ENCODE measurements at places on chromosomes 16 and 17.

DNA sequence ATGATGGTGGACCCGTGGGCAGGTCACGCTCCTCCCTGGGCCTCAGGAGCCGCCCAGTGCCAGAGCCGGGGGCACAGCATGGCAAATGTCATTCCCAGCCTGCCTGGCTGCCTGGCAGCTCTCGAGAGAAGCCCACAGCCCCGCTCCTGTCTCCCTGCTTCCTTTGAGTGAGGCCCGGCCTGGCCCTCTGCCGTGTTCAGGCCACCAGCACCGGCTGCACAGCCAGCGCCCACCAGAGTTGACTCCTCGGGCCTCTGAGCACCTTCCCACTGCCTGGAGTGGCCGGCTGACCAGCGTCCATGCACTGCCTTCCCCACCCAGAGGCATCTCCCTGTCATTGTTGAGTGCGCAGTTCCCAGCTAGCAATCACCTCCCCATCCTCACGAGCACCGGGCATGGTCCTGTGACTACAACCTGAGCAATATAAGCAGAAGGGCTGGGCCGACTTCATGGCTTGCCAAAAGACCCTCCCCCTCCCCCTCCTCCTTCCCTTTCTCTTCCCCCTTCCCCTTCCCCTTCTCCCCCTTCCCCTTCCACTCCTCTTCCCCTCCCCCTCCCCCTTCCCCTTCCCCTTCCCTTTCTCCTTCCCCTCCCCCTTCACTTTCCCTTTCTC, 11.9 kb upstream of the SLC38A10 start:
- DNase-seq: no peak

DNA sequence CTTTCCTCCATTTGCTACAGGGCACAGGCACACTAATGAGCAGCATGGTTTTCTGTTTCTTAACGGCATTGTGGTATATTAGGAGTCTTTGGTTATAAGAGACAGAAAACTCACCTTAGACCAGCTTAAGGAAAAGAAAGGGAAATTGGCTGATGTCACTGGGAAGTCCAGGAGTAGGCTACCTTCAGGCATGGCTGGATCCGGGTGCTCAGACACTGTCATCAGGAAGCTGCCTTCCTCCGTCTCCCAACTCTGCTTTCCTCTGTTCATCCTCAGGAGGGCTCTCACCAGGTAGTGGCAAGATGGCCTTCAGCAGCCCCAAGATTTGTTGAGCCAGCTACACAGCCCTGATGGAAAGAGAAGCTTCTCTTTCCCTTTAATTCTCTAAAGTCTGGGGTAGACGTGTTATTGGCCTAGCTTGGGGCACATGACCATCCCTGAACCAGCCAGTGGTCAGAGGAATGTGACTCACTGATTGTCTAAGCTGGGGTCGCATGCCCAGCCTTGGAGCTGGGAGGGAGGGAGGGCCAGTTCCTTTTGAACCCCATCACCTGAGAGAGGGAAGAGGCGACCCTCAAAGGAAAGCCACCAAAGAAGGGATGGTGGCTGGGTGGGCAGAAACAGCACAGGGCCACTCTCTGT, 117.4 kb downstream of the CLEC16A start:
- DNase-seq: no peak

DNA sequence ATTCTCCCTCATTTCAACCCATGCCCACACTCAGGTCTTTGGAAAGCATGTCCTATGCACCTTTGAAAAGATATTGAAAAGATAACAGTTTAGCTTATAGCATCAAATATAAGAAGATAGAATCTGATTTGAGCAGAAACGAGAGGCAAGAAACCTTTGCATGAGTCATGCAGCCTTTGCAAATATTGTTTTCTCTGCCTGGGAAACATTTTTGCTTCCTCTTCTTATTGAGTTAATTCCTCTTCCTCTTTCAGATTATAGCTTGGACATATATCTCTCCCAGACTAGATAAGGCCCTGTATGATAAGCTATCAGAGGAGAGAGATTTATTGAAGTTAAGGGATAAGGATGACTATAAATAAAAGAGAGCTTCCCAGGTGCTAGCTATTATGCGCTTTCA, 46.1 kb upstream of the KCNJ2 start:
- DNase-seq: no peak

DNA sequence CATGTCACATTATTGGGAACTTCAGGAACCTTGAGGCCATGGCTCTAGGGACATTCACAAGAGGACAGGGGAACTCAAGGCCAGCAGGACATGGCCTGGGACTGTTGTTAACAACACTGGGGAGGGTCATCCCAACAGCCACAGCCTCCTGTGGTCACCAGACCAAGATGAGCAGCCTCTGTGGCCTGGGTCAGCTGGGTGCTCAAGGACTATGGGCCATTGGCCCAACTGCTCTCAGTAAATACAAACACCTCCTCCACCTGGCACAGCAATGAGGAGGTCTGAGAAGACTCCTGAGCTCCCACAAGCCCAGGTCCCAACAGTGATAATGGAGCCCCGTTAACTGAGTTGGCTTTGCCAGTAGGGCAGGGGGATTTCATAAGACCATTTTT, 20.9 kb downstream of the KIFC3 start:
- DNase-seq: no peak

DNA sequence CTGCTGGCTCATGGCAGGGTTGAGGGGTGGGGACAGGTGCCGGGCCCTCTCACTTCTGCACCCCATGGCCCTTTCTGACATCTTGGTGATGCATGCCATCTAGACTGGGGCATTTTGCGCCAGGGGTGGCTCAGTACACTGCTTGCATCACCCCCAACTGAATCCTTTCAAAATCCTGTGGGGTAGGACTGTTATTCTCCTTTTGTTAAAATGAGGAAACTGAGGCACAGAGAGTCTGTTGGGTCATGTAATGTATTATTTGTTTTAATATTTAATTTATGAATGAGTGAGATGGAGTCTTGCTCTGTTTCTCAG, 9.9 kb downstream of the ADCY7 start:
- DNase-seq: no peak

DNA sequence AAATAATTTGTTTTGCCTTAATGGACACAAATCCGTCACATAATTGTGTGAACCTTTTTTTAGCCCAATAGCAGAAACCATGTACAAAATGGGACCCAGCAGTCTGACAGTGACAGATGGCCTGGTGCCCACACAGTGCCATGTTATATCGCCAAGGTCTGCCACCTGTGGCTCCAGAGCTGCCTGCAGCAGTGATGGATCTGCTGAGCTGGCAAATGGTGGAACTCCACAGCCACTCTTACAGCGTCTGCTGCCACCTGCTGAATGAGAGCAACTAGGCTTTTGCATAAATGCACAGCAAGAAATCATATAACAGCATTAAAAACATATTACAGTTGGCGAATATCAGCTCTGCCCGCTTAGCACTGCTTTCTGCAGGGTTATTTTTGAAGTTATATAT, 59.4 kb downstream of the NUP93 start:
- DNase-seq: no peak

DNA sequence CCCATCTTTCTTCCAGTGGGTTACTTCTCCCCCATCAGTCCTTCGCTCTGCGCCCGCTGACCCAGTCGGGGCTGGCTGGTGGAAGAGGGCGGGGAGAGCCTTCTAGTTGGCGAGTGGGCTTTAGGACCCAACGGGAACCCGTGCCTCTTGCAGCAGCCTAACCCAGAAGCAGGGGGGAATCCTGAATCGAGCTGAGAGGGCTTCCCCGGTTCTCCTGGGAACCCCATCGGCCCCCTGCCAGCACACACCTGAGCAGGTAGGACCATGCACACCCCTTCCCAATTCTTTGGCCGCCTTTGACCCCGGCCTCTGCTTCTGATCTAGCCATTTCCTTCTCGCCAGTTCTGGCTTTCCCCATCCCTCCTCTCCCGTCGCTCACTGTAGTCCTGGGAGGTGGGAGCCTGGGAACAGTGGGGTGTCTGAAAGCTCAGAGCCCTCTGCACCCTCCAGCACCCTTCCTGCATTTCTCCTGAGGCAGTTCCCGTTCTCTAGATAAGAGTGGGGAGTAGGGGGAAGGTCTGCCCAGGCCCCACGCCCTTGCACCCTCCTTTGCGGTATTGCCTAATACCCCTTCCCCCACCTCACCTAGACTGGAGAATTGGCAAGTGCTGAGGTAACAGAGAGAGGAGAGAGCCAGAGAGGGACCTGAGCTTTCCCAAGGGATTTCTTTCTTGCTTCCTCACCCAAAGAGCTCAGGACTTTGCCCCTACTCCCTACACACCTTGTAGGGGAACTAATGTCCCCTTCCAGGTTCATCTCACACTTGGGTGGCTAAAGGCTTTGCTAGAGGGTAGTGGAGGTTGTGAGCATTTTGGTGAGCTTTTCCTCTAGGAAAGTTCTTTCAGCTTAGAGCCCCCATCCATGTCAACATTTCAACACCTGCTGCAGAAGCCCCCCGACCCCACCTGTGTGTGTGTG, at the start of gene RARA:
RARA (plus strand) TSS at position 150 of the 918 bp plus-strand sequence. CDS start 22,039 bp downstream, outside the sequence.
- DNase-seq: peak; percentile 68

DNA sequence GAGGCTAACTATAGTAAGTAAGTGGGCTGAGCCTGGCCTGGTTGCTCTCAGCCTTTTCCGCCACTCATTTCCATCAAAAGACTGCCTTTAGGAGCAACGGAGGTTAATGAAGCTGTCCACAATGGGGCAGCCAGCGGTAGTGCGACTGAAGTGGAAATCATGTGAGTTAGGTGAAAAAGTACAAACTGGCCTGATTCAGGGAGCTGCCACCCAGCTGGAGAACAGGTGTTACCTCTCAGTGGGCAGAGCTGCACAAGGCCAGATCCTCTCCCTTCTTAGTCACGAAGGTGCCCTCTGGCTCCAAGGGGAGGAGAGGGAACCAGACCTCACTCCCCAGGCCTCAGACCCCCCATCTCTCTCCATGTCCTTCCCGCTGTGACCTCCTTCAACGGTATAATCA, 34.4 kb upstream of the CDRT4 start:
- DNase-seq: no peak

DNA sequence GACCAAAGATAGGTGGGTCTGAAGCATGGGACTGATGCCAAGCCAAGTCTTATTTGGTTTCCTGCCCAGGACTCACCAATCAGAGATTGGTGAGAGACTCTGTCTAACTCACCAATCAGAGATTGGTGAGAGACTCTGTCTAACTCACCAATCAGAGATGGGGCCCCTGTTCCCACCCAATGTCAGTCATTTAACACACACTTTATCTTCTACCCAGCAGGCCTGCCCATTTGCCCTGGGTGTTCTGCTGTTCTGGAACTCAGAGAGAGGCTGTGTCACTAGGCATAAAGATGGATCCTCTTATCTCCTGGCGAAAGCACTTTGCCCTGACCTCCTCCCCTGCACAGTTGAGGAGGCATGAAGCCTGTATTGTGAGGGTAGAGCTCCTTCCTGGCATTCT, 5.4 kb upstream of the RHOT1 start:
- no peak for DNase-seq

DNA sequence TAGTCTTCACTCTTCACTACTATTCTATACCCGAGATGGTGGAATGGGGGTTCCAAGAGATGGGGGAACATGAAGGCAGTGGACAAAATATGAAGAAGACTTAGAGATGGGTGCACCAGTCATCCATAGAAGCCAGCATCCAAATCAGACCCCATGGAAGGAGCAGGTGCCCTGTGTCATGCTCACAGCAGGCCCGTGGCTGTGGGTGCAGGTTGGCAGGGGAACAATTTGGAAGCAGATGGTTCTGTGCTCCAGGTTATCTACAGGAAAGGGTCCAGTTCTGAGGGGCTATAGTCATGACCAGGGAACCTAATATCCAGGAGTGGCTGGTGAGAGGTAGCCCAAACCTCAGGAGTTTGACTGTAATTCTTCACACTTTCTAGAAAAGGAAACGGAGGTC, 9.6 kb upstream of the LPCAT2 start:
- no peak for DNase-seq

DNA sequence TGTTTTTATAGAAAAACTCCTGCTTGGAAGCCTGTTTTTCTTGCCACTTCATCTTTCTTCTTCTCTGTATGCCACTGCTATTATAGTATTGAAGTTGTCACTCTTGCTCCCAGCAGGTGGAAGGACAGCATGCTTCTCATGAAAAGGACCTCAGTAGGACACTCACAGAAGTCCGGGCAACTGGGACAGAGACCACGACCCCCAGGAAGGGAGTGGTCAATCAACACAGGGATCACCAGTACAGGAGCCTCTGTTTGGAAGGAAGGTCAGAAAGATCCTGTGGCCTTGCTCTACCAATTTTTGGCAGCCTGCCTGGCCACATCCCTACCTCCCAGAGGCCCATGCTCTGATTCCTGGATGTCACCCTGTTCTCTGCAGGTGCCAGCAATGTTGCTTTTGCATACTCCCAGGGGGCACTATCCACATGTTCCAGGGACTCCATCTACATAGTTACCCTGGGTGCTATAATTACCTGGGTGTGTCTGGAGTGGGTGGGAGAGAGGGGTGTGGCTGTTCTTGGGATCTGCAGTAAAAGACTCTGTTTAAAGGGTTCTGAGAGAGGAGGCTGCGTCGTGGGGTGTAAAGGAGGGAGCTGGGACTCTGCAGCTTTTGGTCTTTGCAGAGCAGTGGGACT, 13.7 kb upstream of the AKAP10 start:
- no peak for DNase-seq

DNA sequence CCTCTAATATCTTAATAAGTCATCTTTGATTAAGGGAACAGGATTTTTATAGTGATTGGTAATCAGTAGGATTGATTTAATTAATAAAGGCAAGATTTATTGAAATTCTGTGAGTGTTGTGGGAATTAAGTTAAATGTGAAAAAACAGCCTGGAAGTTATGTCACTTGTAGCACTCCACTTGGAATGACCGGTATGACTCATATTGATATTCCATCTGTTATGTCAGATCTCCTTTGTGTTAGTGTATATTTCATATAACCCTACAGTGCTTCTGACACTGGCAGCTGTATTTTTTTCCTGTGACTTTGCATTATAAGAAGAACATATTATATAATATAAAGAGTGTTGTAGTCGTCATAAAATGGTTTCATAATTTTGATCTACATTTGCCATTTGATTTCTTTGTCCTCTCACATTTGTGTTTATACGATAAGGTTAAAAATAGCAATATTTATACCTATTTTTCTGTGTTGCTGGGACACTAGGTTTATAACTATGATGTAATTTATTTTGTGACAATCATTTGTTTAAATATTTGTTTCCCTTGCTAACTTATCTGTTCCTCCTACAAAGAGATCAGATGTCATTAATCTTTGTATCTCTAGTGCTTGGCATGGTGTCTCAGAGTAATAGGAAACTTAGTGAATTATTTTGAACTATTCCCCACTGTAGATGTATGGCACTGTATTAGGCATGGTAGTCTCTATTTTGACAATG, 249.0 kb downstream of the BCAS3 start:
- DNase-seq: no peak

DNA sequence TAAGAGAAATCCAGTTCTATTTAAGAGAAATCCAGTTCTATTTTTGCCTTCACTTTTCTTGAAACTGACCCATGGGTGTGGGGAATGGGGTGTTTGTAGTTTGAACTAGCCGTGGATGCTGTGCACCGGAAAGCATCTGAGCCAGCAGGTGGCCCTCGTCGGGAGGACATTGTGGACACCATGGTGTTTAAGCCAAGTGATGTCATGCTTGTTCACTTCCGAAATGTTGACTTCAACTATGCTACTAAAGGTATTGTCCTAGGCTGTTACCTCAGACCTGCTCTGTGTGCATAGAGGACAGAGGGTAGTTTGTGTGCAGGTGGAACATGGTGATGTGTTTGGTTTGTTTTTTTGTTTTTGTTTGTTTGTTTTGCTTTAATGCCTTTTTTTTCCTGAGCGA, 3.3 kb downstream of the ATXN2L start:
- DNase-seq: no peak

GRCh38 chr17:61314368-61315078, 85.1 kb upstream of the TBX2 start:
- DNase-seq: peak; percentile 14

- DNase-seq: no peak
Observed at GRCh38 chr17:50256826-50257618, 17.2 kb upstream of the TMEM92 start.
